ENCODE measurements at places on chromosomes 16 and 17.

DNA sequence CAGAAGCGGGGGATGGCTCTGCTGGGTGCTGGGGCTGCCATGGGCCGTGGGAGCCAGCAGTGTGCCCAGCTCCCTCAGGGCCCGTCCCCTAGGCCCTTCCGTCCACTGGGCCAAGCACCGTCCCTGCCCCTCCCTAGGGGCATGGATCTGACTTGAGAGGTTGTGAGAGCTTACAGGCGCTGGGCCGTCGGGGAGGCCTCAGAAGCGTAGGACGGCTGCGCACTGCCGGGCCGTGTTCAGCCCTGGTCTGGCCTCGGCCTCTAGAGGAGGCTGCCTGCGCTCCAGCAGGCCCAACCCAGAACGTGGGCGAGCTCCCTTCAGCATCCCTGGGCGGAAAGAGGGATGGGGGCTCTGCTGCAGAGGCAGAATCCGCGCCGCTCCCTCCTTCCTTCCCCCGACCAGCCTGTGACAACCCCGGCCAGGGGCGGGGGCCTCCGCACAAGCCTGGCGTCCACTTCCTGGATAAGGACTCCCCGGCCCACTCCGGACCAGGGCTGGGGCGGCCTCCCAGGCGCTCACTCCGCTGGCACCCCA is 685 bp upstream of the MPG start:
- DNase-seq, result no peak

- no peak for DNase-seq
Measured at GRCh38 chr16:87350681-87351319, 32.8 kb downstream of the FBXO31 start.

DNA sequence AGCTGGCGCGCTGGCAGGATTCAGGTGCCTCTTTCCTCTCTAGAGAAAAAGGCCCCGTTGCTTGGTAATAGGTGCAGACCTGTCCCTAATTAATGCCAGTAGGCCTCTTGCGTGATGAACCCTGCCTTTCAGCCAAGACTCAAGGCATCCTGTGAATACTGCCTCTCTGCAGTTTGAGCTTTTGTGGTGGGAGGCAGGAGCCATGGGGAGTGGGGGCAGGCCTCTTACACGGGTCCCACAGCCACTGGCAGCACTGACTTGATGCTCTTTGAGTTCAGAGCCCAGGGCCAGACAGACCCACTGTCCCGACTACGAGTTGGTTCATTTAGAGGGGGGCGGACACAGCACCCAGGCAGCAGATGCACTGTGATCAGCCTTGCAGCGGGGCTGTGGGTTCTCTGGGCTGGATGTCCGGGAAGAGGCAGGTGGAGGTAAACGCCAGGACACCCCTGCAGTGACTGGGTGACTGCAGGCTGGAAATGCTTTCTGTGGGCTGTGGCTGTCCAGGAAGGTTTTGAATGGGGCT is 237.0 kb downstream of the SEC14L1 start:
- no peak for DNase-seq

GRCh38 chr16:84726079-84726668 is 26.4 kb downstream of the USP10 start:
- peak; percentile 30 for DNase-seq

DNA sequence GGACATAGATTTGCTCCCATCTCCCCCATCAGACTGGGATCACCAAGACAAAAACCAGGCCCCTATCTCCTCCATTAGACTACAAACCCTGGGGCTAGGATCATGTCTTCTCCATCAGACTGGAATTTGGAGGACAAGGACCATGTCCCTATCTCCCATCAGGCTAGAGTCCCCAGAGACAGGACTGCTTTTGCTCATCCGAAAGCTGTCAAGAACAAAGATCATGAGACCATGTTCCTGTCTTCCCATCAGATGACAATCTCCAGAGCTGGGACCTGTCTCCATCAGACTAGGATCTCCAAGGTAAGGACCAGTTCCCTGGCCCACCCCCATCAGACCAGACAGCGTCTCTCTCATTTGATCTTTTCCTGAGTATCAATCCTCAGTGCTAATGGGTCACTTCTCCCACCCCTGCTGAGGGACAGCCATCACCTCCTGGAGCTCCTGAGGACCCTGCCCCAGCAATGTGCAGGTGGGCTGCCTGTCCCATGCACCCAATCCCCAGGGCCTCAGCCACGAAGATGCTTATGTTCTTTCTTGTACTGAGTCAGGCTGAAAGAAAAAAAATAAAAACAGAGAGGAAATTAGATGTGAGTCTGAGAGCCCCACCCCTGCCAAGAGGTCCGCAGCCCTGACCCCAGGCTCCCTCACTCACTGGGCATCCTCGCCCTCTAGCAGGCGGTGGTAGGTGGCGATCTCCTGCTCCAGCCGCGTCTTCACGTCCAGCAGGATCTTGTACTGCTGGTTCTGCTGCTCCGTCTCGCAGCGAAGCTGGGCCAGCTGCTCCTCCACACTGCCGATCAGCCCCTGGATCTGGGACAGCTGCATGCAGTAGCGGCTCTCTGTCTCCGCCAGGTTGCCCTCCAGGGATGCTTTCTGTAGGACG is 90.3 kb downstream of the GOSR1 start:
- no peak for DNase-seq

DNA sequence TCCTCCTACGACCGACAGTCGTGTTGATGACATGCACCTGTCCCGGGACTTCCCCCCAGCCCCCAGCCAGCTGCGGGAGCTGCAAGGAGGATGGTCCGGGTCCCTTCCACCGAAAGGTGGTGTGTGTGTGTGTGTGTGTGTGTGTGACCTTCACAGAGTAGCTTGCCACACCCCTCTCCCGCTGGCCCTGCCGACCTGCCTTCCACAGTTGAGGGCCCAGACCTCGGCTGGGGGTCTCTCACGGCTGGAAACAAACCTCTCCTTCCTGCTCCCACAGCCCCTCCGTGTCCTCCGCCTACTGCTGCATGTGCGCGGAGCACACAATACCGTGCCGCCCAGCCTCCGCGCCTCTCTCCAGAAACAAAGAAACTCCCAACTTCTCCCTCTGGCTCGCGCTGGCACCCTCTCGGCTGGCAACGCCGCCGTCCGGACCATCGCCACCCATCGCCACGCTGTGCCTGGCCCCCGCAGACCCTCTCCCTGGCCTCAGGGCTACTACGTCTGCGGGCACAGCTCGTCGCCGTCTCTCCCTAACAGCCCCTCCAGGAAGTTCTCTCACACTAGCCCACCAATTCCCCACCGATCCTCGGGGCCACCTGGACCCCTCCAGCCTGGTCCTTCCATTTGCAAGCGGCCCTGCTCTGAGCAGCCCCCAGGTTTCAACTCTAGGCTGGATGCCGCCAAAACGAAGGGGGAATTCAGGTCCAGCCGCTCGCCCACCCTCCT is 81.2 kb downstream of the TIMM22 start:
- no peak for DNase-seq

DNA sequence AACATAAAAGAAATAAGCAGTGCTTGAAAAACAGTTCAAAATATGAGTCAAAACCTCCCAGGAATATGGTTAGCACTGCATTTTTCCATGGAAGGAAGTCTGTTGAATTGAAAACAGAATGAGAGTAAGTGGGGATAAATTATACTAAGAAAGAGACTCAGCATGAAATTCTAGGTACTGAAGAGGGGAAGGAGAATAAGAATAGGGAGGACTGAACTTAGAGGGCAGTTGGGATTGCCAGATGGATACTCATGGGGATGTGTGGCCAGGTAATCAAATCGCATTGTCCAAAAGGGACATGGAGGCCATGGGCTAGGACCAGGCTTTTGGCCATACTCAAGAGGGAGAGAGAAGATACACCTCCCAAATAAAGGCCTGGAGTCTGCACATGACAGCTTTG is 247.9 kb downstream of the CDH13 start:
- no peak for DNase-seq

DNA sequence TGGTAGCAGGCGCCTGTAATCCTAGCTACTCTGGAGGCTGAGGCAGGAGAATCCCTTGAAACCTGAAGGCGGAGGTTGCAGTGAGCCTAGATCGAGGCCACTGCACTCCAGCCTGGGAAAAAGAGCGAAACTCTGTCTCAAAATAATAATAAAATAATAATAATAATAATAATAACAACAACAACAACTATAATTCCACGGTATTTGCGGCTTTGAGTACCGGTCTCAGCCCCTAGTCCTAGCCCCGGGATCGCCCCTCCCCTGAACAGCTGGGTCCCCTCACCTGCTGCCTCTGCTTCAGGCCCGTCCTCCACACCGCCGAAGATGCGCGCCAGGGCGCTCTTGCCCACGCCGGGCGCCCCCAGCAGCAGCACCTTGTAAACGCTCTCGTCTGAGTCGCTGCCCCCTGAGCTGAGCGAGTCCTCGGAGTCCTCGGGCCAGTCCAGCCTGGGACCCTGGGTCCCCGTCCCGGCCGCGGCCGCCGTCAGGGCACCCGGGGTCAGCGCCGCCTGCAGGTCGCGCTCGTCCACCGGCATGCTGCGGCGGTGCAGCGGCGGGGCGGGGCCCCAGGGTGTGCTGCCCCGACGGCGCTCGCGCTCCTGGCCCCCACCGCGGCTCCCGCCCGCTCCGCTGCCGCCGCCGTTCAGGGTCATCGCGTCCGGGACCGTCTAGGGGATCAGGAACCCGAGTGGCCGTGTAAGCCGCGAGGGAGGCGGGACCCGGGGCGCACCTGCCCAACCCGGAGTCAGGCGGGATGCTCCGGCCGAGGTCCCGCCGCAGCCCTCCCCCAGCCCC is 611 bp downstream of the RRAD start:
- DNase-seq, result no peak

- no peak for DNase-seq
Measured at GRCh38 chr17:57623620-57624019, 121.5 kb downstream of the CCDC182 start.

DNA sequence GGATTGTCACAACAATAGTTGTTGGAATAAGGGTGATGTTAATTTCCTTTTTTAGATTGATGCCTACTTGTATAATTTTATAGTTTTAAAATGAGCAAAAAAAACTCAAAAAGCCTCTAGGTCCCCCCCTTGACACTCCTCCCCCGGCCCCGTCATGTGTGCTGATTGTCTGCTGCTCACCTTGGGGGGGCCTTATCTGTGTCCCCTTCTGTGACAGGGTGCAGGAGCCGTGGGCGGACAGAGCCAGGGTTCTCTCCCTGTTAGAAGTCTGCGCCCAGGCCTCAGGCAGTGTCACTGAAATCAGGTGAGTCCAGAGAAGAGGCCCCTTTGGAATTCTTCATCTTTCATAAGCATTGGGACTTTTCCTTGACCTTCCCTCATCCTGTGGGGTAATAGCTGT is 27.4 kb upstream of the CPNE2 start:
- DNase-seq, result no peak

- peak; percentile 70 for DNase-seq
Measured at GRCh38 chr17:41492771-41493170, 3.1 kb upstream of the KRT36 start.

DNA sequence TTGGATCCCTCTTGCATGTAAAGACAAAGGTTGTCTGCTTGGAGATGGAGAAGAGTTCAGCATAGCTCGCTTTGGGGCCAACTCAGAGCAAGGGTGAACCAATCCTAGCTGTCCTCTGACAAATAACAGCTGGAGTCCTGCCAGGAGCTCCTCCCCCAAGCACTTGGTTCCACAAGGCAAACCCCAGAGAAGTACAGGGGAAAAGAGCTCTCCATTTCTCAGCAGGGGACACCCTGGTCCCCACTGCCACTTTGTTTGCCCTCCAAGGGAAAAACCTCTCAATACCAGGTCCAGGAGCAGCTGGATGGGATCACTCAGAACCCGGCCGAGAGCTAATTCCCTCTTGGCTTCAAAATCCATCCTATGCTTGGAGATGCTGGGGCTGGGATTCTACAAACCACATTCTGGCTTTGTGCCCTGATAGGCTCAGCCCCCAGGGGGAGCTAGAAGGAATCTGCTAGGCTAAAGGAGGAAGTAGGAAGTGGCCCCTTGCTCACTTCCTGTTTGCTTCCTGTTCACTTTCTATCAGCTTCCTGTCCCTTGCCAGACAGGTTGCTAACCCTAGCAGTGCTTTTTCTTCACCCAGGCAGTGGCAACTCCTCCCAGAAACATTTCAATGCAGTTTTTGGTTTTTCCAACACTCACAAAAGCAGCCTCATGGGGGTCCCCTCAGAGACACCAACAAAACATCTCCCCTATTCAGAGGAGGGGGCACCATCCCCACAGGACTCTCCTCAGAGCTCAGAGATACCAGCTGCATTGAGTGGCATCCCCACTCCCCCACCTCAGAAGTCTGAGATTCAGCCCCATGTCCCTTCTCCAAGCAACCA is 30.7 kb downstream of the CDRT4 start:
- DNase-seq, result peak; percentile 48

- no peak for DNase-seq
Measured at GRCh38 chr17:41338961-41339485, 11.6 kb downstream of the KRT33A start.

GRCh38 chr17:42249681-42250446 is 26.3 kb downstream of the STAT5B start:
- DNase-seq, result no peak

DNA sequence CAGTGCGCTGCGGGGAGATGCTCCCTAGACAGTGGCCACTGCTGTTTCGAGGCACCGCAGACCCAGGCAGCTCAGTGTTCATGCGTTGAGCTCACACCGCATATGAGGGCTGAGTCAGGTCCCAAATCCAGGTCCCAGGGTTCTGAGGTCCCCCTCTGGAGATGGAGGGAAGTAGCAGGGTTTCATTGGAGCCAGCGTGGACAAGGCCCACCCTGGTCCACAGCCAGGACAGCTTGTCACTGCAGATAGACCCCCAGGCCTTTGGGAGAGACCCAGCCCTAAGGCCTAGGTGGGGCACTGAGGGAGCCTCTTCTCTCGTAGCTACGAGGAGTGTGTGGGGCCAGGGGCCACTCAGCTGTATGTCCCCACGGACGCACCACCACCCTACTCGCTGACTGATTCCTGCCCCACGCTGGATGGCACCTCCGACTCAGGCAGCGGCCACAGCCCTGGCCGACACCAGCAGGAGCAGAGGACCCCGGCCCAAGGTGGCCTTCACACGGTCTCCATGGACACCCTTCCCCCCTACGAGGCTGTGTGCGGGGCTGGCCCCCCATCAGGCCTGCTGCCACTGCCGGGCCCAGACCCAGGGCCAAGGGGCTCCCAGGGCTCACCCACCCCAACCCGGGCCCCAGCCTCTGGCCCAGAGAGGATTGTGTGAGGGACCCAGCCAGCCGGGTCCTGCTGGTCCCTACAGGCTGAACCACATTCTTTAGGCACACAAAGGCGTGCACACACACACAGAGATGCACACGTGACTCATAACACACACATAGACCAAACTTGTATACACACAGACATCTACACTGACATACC is 53.4 kb downstream of the BEAN1 start:
- no peak for DNase-seq

DNA sequence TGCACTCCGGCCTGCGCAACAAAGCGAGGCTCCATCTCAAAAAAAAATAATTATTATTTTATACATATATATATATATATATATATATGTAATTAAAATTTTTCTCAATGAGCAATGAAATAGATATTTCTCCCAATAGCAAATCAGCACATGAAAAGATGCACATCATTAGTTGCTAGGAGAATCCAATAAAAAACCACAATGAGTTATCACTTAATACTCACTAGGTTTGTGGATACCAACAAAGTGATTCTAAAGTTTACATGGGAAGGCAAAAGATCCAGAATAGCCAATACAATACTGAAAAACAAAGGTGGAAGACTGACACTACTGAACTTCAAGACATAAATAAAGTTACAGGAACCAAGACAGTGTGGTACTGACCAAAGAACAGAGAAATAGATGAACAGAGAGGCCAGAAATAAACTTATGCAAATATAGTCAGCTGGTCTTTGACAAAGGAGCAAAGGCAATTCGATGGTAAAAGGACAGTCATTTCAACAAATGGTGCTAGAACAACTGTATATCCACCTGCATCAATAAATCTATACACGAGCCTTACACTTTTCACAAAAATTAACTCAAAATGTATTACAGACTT is 13.6 kb downstream of the SMG6 start:
- DNase-seq, result no peak

- no peak for DNase-seq
Measured at GRCh38 chr17:5759501-5759925, 175.2 kb upstream of the NLRP1 start.

GRCh38 chr17:59427425-59427921 is 96.0 kb downstream of the YPEL2 start:
- no peak for DNase-seq

Data from NCI-H1105 (cell line).